ENCODE measurements at places on chromosomes 3 and 15.

- DNase-seq = no peak
Measured at GRCh38 chr15:82021992-82022391, 23.8 kb downstream of the MEX3B start.

DNA sequence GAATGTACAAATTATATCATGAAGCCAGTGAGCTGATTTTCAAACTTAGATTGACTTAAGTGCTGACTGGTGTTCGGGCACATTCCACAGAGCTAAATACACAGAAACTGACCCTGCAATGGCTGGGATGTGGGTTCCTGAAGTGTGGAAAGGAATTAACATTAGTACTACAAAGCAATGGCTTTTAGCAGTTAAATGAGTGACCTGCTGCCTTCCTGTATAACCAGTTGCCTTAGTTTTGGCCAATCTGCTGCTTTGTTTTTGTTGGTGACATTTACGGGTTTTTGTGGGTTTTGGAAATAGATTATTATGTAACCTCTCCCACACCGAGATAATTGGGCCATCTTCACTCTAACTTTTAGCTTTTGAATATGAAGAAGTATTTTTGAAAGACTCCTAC is 2.4 kb upstream of the SKIC8 start:
- DNase-seq = no peak

DNA sequence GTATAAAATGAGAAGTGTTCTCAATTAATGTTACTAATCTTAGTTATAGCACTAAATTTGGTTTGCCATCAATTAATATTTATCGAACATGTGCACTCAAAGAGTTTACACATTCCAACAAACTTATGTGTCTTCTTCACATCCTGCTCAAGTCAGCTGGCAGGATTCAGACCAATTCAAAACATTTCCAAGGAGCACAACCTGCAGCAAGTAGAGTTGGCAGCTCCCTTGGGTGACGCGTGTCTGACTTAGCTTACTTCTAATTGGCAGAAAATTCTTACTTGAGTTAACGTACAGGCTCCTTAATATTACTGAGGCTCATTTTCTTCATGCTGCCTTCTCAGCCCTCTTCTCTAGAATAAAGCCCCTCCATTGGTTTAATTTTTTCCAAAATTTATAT is 110.4 kb upstream of the PFN2 start:
- no peak for DNase-seq

GRCh38 chr15:100544338-100544841 is 15.6 kb upstream of the CERS3 start:
- no peak for DNase-seq

DNA sequence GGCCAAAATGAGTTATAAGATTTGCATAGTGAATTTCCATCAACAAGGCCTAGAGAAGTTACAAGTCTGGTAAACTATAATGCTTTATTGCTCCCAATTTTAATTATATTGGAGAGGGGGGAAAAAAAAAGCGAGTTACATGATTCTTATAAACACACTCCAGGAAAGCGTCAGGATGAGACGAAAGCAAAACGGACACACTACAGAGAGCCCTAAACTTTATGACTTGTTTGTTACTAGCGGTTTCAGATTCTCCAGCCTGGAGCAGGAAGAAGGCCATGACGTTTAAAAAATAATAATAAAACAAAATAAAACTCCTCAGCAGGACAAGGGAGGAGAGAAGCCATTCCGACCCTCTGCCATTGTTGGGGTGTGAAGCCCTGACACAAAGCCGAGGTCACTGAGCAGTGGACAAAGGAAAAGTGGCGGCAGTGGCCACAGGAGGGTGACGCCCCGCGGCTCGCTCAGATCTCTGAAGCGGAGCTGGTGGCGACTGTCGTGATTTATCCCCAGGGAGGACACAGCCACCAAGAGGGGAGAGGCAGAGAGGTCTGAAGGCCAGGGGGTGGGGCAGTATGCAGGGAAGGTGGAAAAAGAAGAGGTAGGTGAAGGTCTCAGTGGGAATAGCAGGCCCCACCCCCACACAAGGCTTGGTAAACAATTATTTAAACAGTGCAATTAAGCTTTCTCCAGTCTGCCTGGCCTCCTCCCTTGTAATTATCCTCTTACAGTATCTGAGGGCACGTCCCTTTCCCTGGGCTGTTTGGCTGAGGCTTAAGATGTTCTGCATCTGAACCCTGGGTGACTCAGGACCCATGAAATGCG is 45.3 kb downstream of the ADAMTS9 start:
- DNase-seq = no peak
